Stimulated activated CD4-positive, alpha-beta T cell treated with anti-CD3 and anti-CD28 coated beads, Interleukin-1b, Interleukin-23, amount 100 ng/mL, for 48 hours (primary cell): ENCODE measurements at places on chromosomes 11 and 22.

GRCh38 chr22:43106302-43106701 is 4.2 kb upstream of the BIK start:
- DNase-seq = no peak

DNA sequence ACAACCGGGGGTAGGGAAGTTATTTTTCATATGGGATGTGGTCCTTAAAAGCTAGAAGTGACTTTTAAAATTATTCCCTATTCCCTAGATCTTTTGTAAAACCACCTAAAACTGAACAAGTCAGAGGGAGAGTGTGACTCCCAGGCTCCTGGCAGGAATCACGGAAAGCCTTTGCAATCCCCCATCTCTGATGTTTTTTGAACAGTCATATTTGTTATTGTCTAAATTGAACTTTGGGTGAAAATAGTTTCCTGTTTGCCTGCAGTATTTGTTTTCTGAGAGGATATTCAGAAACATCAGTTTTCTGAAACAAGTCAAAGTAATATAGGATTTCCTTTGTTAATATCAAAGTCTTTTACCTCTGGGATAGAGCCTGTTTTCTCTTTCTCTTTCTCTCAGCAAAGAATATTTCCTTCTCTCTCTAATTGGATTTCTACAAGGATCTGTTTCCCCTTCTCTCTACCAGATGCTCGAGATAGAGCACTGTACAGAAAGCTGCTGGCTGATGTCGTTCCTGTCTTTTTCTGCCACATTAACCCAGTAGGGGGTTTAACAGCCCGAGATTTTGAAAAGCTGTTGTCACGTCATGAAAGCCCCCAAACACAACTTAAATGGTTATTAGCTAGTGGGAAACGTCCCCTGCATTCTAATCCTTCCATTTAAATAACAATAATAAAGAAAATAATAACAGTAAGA is 132.2 kb upstream of the PITPNB start:
- DNase-seq = no peak

GRCh38 chr11:19576054-19576453 is 136.6 kb upstream of the NAV2 start:
- no peak for DNase-seq

DNA sequence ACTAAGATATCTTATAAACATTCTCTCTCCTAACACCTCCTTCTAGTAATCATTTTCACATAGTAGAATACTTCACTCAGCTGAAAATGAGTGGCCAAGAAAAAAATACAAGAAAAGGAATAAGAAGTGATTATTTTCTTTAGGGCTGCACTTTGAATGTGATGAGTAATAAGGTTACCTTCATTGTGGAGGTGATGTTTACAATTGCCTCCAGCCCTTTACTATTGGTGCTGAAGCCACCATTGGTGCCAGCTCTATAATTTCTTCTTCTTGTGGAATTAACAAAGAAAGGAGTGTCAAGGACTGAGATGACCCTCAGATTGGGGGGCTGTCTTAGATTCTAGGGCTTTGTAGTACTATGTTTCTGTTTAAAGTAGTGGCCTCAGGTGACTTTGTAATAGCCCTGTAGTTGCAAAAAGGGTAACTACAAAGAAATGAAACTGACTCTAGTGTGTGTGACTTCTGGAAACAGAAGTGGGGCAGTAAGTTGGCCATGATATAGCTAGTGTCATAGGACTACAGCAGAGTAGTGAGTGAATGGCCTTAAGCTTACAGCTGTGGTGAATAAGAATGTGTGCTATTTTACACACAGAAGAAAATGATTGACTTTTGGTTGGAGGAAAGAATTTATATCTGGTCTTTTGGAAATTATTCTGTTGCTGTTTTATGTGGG is 287.2 kb downstream of the TMEM135 start:
- no peak for DNase-seq

DNA sequence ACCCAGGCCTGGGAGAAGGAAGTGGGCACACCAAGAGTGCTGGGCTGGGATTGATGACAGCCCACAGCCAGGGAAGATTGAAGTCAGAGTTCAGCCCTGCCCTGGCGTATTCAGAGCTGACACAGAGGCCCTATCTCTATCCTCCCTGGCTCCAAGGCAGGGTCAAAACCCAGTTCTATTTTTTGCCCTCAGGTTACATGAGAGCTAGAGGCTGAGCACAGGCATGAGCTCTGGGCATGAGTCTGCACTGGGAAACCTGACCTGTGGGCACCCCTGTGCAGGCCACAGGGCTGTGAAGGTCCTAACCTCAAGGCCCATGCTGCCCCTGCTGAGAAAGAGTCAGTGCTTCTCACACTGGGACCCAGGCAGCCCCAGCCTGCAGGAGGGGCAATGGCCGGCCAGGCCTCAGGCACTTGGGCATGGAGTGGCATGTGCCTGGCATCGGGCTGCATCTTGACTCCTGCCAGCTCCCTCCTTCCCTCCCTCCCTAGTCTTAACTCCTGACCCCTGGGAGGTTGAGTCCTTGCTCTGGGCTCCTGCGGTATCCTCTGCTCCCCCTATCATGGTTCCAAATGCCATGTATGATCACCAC is 5.4 kb downstream of the SLC35E4 start:
- no peak for DNase-seq
